ENCODE measurements at places on chromosomes 5 and 9. TPM values are rescaled to one million over a fixed set of nuclear protein-coding genes. Genes with fewer than 3 reads are reported as not detected.

The SPINK13 gene
- not detected for polyA plus RNA-seq

The NDUFS4 gene
- polyA plus RNA-seq, result 110 TPM

The NMUR2 gene
- not detected for polyA plus RNA-seq

The SCGB3A1 gene
- not detected for polyA plus RNA-seq

The TMC1 gene
- polyA plus RNA-seq, result not detected

The ZDHHC11 gene
- polyA plus RNA-seq, result 0.26 TPM

DNA sequence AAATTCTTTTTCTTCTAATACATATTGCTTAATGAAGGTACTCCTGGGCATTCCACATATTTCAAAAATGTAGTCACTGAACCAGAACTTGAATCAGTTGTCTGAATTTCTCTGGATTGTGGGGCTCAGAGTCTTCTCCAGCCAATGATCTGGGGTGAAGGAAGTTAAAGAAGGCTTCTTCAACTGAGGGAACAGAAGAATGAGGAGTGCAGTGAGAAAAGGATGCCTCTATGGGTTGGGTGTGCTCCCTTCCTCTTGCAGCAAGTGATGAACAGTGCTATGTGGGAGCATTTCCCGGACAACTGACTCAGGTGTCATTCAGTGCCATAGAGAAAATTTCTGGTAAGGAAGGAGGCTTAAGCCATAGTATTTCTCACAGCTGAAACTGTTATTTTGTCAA lies 7.9 kb downstream of the LNPEP start:
- no peak for DNase-seq

DNA sequence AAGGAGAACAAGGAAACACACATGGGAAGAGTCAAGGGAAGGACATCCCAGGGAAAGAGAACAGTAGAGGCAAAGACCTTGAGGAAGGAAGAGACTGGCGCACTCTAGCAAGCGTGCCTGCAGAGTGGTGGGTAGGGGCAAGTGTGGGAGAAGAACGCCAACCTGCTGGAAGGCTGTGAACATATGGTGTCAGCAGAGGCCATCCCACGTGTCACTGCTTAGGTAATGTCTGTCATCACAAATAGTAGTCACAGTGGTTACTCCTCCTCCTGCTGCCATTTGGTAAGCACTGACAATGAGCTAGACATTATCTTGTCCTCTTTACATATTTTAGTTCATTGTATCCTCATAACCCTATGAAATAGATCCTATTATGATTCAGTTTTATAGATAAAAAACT lies 206.4 kb upstream of the TRIM32 start:
- no peak for DNase-seq

- DNase-seq, result no peak
Observed at GRCh38 chr5:110477911-110478310, 248.6 kb downstream of the TMEM232 start.

GRCh38 chr5:134003817-134004625 lies 754 bp downstream of the VDAC1 start:
- DNase-seq, result no peak

GRCh38 chr5:97149709-97150108 lies 7.3 kb upstream of the LIX1 start:
- DNase-seq, result no peak

DNA sequence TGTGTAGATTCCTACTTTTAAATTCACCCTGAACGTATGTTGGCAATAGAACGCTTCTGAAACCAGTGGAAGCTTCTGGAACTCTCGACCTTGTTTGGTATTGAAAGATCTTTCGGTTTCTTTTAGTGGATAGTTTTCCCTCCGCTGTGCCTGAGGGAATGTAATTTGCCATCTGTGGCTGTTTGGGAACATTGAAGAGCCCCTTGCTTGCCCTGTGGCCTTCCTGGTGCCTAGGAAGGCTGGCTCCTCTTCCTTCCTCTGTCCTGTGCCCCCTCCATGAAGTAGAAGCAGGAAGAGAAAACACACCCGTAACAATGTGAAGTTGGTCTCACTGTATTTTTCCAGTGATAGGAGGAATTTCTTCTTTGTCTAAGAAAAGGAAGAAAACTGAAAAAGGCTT lies 274.3 kb downstream of the AOPEP start:
- no peak for DNase-seq

DNA sequence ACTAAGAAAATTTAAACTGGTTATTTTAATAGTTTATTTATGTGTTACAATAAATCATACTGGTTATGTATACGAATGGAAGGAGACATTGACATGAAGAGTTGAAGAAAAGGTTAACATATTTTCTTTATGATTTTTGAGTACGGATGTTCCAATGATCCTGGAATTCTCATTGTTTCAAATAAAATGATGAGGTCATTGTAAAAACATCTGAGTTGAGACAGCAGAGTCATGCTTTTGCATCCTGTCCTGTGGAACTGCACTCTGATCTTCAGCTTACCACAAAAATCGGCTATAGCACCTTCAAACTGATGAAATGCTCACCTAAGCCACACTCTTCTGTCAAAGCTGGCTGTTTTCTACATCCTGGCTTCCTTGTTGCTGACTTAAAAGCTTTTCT lies 67.8 kb downstream of the PTCD2 start:
- DNase-seq, result peak; percentile 48

DNA sequence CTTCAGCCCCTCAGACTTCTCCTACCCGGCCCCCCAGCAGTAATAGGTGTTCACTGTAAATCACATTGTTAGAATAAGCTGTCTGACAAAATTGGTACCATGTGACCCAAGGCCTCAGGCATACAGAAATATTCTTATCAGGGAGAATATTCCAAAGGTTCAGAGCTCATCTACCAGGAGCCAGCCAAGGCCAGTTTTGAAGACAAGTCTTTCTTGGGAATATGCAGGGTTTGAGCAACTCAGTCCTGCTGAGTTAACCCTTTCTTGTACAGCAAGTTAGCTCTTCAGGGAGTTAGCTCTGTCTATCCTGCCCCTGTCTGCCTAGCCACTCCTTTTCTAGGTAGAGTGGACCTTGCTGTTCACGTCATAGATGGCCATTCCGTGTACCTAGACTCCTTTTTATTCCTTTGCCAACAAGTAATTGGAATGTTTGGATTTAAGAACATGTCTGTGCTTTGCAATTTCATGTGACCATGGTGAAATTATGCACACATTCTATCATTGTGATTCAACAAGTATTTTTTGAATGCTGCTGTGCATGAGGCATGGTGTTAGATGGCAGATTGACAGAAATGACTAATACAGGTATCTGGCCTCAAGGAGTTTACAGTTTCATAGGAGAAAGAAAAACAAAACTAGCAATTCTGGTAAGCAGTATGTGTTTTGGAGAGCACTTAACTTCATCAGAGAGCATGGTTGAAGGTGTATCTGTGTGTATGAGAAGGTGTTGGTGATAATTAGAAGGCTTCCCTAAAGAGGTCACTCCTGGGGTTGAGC lies 22.6 kb downstream of the TGFBR1 start:
- DNase-seq, result no peak

DNA sequence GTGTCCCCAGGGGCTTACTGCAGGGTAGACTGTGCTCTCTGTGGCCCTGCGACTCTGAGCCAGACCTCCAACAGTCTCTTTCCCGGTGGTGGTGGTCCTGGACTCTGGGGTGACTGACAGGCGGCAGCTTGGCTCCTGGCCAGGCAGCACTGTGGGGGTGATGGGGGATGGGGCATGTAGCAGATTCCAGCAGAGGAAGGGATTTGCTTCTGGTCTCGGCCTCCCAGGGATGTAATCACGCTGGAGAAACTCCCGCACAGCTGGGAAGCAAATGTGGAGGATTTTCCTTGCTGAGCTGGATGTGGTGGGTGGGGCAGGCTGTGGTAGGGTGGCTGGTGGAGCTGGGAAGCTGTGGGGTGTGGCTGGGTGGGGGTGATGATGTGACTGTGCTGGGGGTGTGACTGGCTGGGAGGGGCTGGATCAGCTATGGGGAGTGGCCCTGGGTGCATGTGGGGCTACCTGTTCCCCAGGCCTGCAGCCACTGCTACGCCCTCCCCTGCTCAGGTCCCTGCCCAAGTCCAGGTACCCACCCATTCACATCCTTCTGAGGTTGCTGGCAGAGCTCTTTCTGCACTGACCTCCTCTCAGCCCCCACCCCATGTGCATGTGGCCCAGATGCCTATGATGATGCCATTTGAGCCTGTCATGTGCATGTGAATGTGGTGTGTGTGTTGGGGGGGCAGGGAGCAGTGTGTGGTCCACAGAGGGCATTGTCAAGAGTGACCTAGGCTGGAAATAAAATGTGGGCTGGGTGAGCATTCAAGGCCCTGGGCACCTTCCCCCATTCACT lies 3.8 kb downstream of the NDST1 start:
- DNase-seq, result no peak

DNA sequence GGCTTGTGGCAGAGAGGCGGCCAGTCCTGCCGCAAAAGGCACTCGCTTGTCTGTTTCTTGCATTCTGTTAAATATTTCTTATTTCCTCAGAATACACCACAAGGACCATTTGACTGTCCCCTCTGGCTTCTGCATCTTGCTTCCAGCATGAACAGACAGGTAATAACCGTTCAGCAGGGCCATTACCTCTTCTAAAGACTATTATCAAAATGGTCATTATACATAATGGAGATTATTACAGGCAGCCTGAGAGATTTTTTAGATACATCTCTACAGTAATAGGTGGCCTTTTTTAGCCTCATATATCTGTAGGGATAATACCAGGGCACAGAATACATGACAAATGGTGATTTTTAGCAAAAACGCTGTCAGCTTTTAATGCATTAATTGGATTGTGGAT lies 382.0 kb downstream of the PSAT1 start:
- DNase-seq, result no peak

DNA sequence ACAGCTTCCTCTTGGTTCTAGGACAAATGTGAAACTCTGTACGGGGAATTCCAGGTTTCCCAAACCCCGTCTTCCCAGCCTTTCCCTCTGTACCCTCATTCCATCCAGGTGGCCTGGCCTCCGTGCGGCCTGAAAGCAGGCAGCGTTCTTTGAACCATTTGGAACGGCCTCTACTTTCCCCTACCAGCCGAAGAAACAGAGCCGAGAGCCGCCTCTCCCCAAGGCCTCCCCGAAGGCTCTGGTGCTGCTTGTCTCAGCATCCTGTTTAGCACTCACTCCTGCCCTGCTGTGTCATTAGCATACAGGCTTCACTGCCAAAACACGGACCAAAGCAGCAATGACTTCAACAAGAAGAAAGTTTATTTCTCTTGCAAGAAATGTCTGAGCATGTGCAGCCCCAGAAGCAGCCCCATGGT lies 137.7 kb downstream of the HSD17B3 start:
- no peak for DNase-seq

GRCh38 chr9:101037430-101037829 lies 8.9 kb downstream of the PLPPR1 start:
- no peak for DNase-seq

DNA sequence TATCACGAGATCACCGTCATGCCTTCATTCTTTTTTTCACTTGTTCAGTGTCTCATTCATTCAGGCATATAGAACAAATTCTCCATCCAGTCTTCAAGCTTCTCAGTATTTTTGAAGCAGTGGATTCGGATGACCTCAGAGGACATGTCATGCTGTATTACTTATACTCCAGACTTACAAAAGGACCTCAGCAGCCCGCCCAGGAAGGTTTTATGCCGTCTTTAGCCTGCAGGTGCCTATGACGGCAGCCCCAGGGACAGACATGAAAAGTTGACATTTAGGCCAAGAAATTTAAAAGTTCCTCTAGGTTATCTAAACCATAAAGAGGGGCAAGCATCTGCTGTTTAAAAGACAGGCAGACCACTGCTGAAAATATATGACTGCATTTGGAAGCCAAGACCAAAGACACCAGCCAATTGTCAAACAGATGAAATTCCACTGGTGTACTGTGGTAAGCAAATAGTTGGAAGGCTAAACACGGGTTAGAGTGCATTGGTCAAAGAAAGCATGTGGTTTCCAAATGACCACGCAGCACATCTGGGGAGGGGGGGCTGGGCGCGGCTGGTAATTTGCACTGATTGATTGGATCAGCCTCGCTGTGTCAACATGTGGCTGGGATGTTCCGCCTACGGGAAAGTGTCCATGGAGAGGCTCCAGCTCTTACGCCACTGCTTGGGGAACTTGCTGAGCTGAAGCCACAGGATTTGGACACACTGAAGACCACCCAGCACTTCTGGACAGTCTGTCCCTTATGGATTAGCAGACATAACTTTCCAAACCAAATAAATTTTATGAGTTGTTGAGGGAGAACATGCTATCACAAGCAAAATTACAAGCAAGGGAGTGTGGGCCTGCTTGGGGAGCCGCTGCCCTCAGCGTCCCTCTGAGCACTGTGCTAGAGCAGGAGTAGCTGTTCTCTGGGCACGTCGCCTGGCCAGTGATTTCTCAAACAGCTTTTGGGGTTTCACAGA lies 173.6 kb downstream of the FANCC start:
- peak; percentile 60 for DNase-seq

DNA sequence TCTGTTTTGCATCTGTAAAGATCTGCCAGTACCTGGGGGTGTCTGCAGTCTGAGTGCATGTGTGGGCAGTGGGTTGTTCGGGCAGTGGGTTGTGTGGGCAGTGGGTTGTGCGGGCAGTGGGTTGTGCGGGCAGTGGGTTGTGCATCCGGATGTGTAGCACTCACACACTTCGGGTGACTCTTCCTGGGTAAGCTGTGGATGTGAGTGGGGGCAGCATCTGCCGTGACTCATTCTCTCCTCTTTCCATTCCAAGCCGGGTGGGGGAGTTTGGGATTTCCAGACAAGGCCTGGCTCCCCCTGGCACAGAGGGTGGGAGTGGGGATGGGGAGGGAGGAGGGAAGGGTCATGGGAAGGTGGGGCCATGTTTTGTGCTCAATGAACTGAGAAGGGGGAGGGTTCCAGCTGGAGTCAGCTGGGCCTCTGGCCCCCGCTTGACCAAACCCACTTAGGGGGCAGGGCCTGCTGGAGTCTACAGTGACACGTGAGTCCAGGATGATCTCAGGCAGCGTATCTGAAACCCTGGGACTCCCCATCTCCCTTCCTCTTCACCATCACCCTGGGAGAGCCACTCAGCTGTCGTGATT lies 8.3 kb downstream of the CRB2 start:
- peak; percentile 27 for DNase-seq

GRCh38 chr9:4555236-4555635 lies 65.0 kb downstream of the SLC1A1 start:
- no peak for DNase-seq

DNA sequence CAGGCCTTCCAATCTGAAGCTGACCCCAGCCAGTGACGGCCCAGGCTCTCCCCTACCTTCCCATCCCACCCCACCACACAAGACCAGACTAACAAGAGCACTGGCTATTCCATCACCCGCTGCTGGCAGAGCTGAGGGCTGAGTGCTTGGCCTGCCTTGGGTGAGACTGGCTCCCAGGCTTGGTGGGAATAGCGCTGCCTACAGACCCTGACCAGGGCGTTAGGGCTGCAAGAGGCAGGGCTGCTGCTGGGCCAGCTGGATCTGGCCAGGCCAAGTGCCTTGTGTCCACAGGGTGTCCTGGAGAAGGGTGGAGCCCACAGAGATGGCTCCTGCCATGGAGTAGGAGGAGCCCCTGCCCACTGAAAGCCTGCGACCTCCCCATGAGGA lies 31.6 kb upstream of the ANGPTL2 start:
- DNase-seq, result no peak

Data from AG04450 (cell line).